Panc1 (cell line): ENCODE measurements at places on chromosomes 2 and 18. TPM values are rescaled to one million over a fixed set of nuclear protein-coding genes. Genes with fewer than 3 reads are reported as not detected.

Gene NEB
- total RNA-seq: 0.10 TPM

DNA sequence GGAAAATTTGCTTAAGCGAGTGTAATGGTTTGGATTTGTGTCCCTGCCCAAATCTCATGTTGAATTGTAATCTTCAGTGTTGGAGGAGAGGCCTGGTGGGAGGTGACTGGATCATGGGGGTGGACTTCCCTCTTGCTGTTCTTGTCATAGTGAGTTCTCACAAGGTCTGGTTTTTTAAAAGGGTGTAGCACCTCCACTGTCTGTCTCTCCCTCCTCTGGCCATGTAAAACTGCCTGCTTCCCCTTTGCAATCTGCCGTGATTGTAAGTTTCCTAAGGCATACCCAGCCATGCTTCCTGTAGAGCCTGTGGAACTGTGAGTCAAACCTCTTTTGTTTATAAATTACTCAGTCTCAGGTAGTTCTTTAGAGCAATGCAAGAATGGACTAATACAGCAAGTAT is 6.6 kb downstream of the YIPF4 start:
- H3K27ac ChIP-seq: no peak overlapping the region
- DNase-seq: no peak
- no peaks in the 10 kb centered on the region for H3K27me3 ChIP-seq
- H3K36me3 ChIP-seq: no peaks in the 10 kb centered on the region
- peaks cover 6% of the 10 kb centered on the region; the same call in 1 of the 2 replicates for H3K4me1 ChIP-seq
- H3K4me3 ChIP-seq: no peak overlapping the region

DNA sequence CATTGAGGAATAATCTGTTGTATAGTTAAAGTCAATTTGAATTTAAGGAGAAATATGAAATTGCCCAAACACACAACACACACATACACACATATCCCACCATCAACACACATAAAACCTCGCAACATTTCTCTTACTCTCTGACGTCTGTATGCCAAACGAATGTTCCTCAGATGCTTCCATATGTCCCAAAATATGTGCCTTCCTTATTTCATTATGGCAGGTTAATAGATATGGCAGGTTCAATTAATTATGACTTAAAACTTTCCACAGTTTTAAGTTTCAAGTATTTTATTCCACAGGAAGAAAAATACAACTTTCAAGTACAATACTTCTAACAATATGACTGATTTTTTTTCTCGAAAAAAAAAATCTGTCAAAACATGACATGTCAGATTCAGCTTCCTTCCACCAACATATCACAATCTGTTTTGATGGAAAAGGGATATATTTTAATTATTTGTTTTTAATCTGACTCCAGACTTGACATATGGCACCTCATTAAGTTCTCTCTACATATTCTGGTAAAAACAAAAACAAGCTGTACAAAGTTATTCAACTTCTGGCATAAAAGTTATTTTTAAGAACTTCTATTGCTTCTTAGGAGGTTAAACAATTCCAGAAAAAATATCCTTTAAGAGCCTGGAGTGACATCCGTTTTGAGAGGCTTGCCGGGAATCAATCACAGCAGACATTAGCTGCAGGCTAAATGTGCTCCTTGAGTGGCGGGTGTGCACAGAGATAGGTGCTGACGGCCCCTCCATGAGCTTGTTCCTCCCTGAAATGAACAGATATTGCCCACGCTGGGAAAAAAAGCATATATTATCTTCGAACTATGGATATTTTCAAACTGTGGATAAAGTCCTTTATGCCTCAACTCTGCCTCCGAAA is 812.7 kb downstream of the DCDC2C start:
- H3K4me3 ChIP-seq: no peak overlapping the region
- DNase-seq: no peak
- no peaks in the 10 kb centered on the region for H3K4me1 ChIP-seq
- H3K27me3 ChIP-seq: no peaks in the 10 kb centered on the region
- H3K36me3 ChIP-seq: no peaks in the 10 kb centered on the region
- no peak overlapping the region for H3K27ac ChIP-seq

DNA sequence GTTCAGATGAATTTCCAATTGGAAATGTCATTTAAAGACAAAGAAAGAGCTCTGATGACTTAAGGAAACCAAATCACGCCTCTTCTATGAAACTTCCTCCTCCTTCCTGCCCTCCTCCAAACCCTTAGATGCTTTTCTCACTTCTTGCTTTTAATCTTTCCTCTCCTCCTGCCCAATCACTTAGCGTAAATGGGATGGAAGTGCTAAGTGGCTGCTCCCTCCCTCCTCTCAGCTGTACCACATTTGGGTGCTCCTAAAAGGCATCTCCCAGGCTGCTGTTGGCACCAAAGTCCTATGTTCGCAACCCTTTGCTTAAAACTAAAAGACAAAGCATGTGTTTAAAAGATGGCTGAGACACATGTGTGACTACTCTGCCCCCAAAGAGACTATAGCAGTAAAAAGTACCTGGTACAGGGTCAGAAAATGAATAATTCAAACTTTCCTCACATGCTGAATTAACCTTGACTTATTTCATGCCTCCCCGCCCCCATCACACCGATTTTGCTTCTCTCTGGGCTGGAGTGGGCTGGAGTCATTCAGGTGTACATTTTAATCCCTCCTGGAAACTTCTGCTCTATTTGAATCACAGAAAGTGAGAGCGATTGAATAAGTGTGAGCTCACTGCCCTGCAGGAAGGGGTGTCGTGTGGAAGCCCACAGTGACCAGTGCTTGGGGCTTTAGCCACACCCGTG is 59.2 kb upstream of the KLF7 start:
- H3K4me1 ChIP-seq: no peaks in the 10 kb centered on the region
- no peak overlapping the region for H3K4me3 ChIP-seq
- DNase-seq: no peak
- no peaks in the 10 kb centered on the region for H3K27me3 ChIP-seq
- H3K36me3 ChIP-seq: no peaks in the 10 kb centered on the region

GRCh38 chr2:230954746-230955145 is 29.7 kb upstream of the GPR55 start:
- no peaks in the 10 kb centered on the region for H3K36me3 ChIP-seq
- H3K4me3 ChIP-seq: no peak overlapping the region
- no peak for DNase-seq
- no peaks in the 10 kb centered on the region for H3K4me1 ChIP-seq
